ENCODE measurements at places on chromosomes 6 and 20.

- no peak for DNase-seq
Measured at GRCh38 chr20:17664025-17664633, 17.9 kb downstream of the RRBP1 start.

- no peak for DNase-seq
Measured at GRCh38 chr20:55649254-55649653, 356.1 kb downstream of the CBLN4 start.

- no peak for DNase-seq
Measured at GRCh38 chr6:168208854-168209253, 110.7 kb downstream of the DACT2 start.

DNA sequence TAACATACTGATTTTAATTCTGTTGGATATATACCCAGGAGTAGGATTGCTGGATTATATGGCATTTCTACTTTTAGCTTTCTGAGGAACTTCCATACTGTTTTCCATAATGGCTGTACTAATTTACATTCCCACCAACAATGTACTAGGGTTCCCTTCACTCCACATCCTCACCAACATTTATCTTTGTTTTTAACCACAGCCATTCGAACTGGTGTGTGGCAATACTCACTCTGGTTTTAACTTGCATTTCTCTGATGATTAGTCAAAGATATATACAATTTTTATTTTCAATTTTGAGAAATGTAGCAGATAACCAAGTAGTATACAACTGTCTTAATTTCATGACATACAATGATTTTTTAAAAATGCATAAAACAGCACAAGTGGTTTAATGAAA, 30.3 kb upstream of the ADGRG6 start:
- DNase-seq = no peak

- DNase-seq = no peak
Measured at GRCh38 chr20:19137641-19138040, 74.8 kb upstream of the SLC24A3 start.
